Vagina (tissue), 2 donors: ENCODE measurements at places on chromosomes 12 and 14.

- DNase-seq, result no peak
Observed at GRCh38 chr12:131077931-131078391, 124.3 kb downstream of the ADGRD1 start.

DNA sequence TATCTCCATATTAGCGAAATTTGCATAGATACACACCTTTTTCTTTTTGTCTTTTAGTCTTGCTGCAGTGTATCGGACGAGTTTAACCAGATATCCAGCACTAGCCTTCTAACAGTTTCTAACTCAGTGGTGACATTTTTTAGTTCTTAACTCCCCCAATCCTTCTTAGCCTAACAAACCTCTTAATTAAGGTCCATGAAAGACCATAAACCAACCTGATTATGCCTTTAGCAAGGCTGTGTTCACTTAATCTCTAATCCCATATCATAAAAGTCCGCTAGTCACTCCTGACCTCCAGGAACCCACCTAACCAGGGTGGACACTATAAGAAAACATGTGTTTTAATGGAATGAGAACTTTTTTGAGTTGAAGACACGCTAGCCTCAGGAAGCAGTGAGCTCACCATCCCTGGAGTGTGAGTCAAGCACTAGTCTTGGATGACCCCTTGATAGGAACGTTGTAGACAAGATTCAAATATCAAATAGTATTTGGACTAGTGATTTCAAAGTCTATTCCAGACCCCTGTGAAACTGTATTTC, 9.5 kb downstream of the CDKN1B start:
- DNase-seq, result no peak

DNA sequence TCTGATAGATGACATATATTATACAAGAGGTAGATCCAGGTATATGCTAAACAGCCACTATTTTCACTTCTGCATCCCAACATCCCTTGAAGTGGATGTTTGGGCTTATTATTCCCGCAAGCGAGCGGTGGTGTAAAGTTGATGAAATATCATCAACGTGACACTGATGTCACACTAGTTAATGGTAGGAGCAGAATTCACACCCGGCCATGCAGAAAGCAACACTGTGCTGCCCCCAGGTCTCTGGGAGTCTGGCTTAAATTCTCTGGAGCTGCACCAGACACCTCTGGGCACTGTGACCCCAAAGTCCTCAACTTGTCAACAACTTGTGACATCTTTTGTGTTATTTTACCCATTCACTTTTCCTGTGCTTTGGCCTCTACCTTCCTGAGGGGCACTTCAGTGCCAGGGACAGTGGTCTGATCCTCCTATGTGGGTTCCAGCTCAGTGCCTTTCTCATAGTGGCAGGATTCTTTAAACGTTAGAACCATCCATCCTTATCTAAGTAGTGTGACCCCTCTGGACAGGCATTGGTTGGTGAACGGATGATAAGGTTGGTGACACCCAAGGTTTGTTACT, 952 bp downstream of the DRAM1 start:
- DNase-seq, result no peak

GRCh38 chr14:106843951-106844483, 1317.6 kb downstream of the TMEM121 start:
- DNase-seq, result no peak

DNA sequence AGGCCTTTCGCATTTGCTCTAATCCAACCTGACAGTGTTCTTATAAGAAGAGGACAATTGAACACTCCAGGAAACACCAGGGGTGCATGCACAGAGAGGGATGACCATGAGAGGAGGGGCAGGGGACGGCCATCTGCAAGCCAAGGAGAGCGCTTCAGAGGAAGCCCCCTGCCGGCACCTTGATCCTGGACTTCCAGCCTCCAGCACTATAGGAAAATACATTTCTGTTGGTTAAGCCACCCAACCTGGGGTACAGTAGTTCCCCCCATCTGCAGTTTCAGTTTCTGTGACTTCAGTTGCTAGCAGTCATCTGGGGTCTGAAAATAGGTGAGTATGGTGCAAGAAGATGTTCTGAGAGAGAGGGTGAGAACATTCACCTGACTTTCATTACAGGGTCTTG, 64.7 kb downstream of the CLMN start:
- no peak for DNase-seq

- DNase-seq, result peak; percentile 89
Observed at GRCh38 chr14:75985618-75986438, at the start of gene IFT43. Gene IFT43 (plus strand): TSS chr14:75985763. CDS start chr14:75985787, 24 bp downstream.

DNA sequence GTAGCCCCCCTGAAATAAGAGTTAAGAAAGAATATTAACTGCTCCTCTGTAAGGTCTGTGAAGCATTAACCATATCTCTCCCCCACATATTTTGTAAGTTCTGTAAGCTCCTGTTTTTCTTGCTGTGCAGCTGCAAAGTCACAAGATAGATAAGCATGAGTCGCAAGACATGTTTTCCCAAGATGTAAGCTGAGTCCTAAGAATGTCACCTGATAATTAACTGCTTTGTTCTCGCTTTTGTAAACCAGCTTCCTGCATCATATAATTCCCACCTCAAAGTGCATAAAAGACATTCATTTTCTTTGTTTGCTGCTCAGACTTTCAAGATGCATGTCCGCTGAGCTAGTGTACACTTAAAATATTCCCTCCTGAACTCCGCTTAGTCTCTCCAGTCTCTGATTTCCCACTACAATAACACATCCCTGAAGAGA, 27.0 kb upstream of the PHC1 start:
- no peak for DNase-seq

DNA sequence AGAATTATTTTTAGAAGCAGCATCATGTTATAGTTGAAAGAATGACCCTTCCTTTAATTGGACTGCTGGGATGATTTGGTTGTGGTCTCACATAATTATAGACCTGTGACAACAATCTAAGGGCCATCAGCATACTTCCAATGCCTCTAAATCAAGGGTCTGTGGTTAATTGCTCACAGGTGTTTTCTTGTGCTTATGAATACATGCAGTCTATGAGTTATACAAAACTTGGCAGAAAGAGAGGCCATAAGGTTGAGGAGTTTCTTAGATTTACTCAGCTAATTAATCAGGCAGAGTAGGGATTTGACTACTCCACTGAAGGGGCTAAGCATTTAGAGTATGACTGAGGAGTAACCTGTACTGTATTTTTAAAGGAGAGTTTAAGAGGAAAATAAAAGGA, 37.0 kb upstream of the FRMD6 start:
- DNase-seq, result no peak

- DNase-seq, result no peak
Observed at GRCh38 chr14:53452005-53452673, 299.0 kb upstream of the DDHD1 start.

- no peak for DNase-seq
Observed at GRCh38 chr14:49622022-49622607, 1.5 kb downstream of the MGAT2 start.

GRCh38 chr14:101833045-101833444, 71.5 kb downstream of the PPP2R5C start:
- no peak for DNase-seq

DNA sequence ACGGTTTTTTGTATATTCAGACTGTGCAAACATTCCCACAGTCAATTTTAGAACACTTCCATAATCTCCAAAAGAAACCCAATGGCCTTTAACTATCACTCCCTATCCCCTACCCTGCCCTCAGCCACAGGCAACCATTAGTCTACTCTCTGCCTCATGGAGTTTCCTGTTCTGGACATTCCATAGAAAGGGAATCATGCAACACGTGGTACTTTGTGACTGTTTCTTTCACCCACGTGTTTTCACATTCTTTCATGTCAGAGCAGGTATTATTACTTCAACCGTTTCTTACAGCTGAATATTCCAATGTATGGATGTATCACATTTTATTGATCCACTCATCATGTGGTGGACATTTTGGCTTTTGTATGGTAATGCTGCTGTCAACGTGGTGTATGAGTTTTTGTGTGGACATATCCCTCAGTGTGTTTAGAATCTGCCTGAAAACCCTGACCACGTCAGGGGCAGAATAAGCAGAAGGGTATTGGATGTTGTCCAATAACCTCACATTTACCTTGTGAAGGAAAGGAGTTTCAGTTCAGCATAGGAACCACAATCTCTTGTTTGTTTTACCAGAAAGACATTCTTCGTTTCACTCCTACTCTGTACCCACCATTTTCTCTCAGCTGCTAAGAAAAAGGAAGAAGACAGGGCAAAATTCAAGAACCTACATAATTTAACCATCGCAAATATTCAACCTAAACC, 107.5 kb upstream of the DYRK2 start:
- DNase-seq, result no peak

GRCh38 chr12:38682521-38682920, 222.9 kb downstream of the CPNE8 start:
- DNase-seq, result no peak

DNA sequence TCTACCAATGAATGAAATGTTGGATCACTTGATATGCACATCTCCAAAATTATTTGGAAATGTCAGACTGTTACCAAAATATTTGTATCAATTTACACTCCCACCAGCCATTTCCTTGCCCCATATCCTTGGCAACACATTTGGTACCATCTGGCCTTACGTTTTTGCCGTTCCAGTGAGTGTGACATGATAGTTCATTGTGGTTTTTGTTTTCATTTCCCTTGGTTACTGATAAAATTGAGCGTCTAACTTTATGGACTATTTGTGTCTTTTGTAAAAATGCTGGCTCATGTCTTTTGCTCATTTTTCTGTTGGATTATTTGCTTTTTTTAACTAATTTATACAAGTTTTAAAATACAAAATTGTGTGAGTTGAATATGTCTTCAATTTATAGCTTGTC, 11.0 kb downstream of the KLHDC1 start:
- DNase-seq, result no peak
